ENCODE measurements at places on chromosomes 4 and X.

GRCh38 chrX:134377537-134377936 is 82.4 kb upstream of the HPRT1 start:
- no peak for DNase-seq

- DNase-seq, result no peak
Measured at GRCh38 chrX:64202808-64203325, 2.6 kb downstream of the AMER1 start.

DNA sequence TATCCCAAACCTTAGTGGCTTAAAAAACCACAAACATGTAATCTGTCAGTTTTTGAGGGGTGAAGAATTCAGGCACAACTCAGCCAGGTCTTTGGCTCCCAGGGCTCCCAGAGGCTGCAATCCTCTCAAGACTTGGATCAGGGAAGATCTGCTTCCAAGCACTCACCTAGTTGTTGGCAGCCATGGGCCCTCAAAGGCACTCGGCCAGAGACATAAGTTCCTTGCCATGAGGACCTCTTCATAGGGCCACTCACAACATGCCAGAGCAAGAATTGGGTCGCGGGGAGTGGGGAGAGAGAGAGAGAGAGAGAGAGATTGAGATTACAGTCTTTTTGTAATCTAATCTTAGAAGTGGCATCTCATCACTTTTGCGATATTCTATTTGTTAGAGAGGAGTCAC is 77.1 kb upstream of the TBC1D9 start:
- DNase-seq, result no peak

- DNase-seq, result no peak
Measured at GRCh38 chrX:106897259-106897658, 5.9 kb downstream of the RIPPLY1 start.

GRCh38 chr4:26861434-26862186 is 969 bp downstream of the STIM2 start:
- DNase-seq, result peak; percentile 33

DNA sequence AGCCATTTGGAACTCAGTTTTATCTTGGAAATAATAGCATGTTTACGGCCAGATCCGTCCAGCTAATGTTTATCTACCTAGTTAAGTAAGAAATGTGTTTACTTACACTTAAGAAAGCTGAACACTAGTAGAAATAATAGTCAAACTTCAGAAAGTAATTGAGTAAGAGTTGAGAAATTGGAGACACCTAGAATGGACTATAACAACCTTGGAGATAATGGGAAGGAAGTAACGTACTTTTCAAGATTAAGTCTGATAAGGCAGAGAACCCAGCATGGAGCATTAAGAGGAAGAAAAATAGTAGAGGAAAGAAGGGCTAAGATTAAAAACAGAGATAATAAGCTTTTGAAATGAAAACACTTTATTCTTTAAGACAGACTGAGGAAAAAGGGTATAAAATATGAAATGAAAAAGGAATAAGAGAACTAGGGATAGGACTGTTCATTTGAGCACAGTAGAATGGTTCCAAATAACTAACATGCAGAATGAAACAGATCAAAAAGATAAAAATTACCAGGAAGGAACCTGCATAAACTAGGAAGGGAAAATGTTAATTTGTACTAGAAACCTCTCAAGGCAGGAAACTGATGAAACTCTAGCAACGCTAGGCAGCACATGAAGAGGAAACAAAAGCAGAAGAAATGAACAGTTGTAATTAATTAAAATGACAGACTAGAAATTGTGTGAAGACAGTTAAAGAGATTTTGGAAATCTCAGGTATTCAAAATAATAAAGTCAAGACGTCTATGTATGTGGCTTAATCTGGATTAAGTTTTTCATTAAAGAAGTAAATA is 71.7 kb downstream of the FBXW7 start:
- DNase-seq, result no peak

DNA sequence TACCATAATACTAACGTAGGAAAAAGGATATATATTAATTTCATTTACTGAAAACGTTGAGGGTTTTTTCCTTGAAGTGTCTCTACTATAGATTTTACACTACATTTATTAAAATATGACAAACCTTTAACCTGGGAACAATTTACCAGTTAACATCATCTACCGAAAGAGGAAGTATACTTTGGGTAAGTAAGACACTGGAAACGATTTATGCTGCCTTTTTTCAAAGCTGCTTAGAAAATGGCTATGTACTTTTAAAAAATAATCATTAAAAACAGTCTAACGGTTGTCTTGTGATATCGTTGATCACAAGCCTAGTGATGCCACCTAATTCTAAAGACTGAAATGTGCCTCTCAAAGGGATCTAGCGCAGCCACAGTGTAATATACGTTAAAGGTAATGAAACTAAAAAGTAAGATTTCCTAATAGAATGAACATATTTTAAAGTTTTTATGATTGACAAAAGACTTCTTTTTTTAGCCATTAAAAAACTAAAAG is 50.4 kb downstream of the STX18 start:
- no peak for DNase-seq

DNA sequence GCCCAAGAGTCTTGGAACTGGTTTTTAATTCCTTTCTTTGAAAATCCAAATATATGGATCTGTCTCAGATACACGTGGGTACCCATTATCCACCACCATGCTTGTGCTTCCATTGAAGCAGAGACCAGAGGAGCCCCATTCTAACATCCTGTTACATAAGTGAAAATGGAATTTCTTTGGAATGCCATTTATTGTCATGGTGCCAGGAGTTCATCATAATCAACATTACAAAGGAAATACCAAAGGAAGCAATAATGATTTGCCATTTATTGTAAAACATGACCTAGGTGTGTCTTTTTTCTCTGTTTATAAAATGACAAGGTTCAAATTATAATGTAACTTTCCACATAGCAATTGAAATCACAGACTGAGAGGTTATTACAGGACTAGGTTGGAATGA is 61.7 kb downstream of the PALLD start:
- DNase-seq, result no peak

DNA sequence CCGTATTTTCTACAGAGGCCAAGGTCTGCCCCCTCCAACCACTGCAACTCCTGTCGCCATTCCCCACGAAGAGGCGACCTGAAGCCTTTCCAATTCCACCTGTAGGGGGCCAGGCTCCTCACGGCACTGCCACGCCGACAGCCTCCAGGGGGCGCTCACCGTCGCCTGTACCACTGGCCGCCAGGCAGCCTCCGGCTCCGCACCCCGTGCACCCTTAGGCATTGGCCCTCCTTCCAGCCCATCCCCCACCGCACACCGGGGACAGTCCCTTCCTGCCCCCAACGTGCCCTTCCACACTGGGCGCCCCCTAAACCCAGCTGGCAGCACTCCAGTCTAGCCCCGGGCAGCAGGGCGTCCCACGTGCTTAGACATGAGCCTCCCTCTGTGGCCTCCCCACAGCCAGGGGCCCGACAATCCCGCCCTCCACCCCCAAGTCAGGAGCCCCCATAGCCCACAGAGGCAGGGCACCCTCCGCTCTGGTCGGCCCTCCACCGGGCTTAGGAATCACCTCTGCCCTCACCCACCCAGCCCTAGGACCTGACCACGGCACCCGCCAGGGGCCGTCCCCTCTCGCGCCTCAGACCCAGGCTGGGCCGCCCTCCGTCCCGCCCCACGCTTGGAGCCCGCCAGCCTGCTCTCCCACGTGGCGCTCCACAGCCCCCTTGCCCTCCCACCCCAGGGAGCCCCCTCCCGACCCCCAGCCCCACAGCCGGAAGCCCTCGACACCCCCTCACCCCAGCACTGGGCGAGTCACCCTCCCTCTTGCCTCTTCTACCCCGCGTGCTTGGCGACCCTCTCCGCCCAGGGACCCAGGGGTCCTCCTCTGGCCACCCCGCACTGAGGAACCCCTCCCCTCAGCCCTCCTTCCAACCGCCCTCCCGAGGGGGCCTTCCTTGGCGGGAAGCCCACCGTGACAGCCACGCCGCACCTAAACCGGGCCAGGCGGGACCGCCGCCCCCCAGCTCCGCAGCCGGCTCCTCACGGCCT is 711 bp downstream of the PNMA6E start:
- DNase-seq, result peak; percentile 7

DNA sequence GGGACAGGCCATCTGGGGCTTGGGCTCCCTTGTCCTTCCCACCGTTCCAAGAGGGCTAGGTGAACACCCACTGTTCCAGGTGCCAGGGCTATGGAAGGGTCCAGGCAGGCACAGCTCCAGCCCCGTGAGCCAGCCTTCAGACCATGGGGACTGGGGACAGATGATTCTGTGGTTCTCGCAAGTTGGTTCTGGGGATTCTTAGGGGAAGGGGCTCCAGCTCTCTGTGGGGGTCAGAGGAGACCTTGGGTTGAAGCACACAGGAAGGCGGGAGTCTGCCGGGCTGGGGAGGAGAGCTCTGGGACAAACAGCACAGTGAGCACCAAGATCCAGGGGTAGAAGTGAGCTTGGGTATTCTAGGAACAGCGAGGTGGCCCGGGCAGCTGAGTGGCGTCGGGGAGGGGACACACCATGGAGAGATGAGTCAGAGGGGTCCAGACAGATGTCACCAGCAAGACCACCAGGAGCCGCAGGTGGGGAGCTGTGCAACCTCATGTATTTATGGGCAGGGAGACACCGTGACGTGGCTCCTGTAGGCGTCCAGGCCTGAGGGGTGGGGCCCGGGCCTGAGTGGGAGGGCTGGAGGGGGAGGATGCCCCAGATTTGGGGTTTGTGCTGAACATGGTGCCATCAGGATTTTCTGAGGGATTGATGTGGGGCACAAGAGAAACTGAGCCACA is 48.8 kb upstream of the HMX1 start:
- DNase-seq, result no peak

DNA sequence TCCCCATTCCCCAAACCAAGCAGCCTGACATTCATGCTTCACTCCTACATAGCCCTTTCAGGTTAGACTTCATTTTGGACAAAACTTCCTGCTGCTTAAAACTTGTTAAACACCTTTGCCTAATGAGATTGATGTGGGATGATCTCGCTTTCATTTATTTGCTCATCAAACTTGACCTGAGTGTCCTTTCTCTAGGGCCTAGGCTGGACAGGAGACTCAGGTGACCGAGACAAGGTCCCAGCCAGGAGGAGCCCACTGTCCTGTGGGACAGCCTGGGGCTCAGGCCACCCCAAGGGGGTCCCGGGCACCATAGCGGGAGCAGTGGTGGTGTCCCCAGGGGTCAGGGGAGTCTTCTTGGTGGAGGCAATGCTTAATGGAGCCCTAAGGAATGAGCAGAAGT is 23.7 kb upstream of the PSAPL1 start:
- DNase-seq, result no peak

DNA sequence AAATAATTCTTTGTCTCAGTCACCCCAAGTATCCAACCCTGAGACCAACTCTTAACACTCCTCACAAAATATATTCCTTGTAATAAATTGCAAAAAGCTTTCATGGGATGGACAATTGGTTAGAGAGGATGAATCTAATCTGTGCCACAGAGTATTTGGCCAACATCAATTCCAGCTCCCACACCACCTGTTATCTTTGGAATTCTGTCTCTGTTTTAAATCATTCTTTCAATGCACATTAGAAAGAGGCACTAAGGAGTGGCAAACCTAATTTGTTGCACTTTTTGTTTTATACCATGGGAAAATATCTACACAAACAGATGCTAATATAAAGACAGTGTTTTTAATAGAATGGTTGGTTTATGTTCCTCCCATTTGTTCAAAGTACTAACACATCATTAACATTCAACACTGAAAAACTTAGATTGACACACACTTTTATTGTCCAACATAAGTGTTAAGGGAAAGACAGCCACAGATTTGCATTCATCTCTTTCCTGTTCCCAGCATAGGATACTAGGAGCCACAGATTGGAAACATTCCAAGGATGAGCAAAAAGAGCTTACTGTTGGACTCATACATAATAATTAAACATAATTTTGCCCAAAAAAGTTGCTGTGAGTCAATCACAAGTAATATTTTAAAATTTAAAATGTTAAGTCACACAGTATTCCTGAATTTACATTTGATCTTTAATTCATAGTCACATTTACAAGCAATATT is 116.4 kb downstream of the PPA2 start:
- DNase-seq, result no peak

- DNase-seq, result no peak
Measured at GRCh38 chrX:23764188-23764984, 18.6 kb upstream of the SAT1 start.

- DNase-seq, result no peak
Measured at GRCh38 chr4:93947286-93947685, 118.7 kb downstream of the ATOH1 start.

DNA sequence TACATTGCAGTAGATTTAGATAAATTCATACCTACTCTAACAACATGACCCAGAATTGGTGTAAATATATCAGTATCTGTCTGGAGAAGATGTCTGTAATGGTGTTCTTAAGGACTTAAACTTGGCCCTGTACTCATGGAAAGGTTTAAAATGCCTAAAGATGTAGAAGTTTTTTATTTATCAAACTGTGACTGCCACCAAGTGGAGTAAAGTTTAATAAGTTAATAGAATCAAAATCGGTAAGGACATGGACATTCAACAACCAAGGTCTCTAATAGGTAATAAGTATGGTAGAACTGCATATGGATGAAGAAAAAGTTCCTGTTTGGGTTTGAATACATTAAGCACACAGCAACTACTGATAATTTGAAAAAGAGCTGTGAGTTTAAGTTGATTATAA is 474.0 kb upstream of the NDST3 start:
- DNase-seq, result no peak

- no peak for DNase-seq
Measured at GRCh38 chr4:14800977-14801376, 201.3 kb upstream of the CPEB2 start.

- DNase-seq, result no peak
Measured at GRCh38 chrX:73182502-73183114, 32.0 kb downstream of the NAP1L2 start.

DNA sequence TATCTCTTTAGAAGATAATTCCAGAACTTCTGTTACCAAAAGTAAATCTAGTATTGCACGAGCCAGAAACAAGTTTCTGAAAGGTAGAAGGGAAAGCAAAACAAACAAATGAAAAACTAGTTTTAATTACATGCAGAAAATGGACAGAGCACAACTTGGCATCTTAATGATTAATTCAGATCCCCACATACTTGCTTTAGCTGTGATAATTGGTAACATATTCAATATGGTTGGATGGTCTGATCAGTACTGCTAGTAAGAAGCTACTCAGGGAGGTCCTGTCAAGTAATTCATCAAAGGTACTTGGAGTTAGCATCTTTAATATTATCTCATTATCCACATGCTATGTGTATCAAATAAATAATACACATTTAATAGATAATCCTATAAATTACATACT is 204.3 kb downstream of the TRAM1L1 start:
- DNase-seq, result no peak
